ENCODE measurements at places on chromosomes 2 and 18. TPM values are rescaled to one million over a fixed set of nuclear protein-coding genes. Genes with fewer than 3 reads are reported as not detected.
A peak's percentile ranks its signal among the peaks of the same experiment; 100 is the strongest.

DNA sequence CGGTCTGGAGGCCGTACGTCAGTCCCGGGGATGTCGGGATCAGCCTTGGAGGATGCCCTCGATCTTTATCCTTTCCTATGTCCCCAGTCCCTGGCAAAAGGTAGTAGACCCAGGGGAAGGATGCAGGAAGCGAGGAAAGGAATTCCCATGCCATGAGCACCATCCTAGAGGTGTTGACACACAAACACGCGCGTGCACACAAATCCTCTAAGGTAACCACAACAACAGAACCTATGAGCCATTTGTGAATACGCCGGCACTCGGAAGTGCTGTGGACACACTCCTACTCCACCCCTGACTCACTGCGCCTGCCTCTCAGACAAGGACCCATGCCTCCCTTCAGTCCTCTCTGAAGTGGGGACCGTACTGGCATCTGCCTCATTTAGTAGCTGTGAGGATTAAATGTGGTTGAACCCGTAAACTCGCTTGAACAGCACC lies 11.3 kb upstream of the MLPH start:
- no peak for DNase-seq

DNA sequence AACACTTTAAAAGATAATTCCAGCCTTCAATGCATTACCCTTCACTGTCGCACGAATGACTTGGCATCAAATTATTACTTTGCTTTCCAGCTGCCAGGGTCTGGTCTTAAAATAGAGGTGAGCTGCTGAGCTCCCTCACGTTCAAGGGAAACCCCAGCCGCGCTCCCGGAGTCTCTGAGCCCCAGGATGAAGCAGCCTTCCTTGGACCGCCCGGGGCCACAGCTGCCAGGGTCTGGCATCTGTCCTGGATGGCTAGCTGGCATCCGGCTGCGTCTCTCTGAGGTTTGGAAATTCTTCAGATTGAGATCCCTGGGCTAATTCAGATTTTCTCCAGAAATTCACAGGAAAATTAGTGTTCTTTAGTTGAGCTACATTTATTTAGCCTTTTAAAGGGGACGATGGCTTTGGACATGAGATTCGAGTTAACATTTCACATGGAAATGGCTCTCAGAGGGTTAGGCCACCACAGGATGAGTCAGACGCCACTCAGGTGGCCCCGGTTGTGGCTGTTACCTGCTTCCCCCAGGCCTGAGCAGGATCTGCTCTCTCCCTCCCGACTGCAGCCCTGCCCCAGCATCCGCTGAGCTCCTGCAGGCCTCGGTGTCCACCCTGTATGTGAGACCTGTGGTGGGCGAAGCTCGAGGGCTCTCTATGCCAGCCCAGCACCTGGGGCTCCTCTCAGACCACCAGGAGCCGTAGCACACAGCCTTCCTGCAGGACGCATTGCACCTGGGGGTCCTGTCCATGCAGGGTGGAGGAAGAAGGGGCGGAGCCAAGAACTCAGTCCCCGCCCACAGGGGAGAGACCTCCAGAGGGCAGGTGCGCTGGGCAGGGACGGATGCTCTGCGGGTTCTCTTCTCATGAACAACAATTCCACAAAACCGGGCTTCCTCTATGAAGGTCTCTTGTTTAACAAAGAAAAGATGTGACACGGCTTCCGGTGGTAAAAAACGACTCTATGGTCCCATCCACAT lies 255.5 kb downstream of the TWIST2 start:
- no peak for DNase-seq

- no peak for DNase-seq
Measured at GRCh38 chr2:96534701-96535181, 1.8 kb upstream of the ARID5A start.

GRCh38 chr2:9333591-9334171 lies 89.6 kb downstream of the ITGB1BP1 start:
- DNase-seq, result peak; percentile 77

DNA sequence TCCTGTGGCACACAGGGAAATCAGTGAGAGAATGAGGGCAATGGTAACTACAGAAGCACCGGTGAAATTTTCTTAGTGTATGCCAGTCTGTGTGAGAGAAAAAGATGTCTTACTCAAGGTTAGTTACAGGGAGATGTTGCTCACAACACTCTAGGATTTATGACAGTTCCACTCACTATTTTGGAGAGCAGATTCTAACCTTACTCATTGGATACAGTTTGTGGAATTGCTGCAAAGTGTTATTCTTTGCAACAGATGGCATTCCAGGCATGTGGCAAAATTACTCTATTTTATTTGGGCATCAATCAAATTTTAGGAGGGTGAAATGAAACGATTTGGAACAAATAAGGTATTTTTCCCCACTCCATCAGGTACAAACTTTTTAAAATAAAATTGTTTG lies 449.1 kb downstream of the PIK3C3 start:
- DNase-seq, result no peak

Gene SCN3A
- total RNA-seq, result 6.1 TPM

Gene SERPINB10
- not detected for total RNA-seq

Gene CCL20
- total RNA-seq, result 4.3 TPM

Gene TMEM169
- 8.2 TPM for total RNA-seq

Gene IL37
- total RNA-seq, result 0.22 TPM

Gene ESPNL
- total RNA-seq, result 2.6 TPM

Gene ABCG8
- 0.04 TPM for total RNA-seq

Gene CYRIA
- total RNA-seq, result 18.3 TPM
